H1 (cell line): ENCODE measurements at places on chromosomes 6 and 20.

DNA sequence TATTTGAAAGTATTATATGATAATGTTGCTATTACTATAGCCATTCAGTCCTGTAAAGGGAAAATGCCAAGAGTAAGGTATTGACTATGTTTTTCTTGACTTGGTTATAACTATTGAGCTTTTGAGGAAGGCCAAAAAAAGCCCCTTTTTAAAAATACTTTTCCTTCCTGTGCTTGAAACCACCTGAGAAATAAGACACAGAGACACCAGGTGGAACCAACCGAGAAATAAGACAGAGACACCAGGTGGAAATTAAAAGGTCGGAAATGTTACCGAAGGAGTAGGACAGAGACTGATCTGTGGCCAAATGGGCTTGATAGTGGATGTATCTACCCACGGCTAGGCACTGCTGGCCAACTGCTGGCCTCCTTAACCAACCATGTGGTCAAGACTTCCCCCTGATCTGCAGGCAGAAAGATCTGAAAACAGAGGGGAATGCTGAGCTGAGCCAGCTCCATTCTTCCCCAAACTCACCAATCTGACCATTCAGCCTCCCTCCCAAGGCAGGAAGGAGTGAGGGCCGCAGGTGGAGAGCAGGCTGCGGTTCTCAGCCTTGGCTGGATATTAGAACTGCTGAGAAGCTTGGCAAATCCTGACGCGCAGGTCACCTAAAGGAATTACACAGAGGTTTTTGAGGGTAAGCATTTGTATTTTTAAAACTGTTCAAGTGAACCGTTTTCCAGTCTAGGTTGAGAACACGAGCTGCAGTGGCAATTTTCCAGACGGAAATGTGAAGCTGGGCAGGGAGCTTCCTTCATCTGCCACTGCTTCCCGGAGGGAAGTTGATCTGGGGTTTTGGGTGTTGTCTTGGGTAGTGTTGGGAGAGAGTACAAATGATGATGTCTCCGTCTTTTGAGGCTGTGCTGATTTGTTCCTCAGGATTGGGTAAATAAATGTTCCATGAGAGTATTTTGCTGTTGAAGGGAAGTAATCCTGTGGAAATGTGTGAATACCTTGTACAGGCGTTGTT lies 121.7 kb upstream of the EXOC2 start:
- DNase-seq: no peak

- no peak for DNase-seq
Observed at GRCh38 chr20:7665376-7665775, 274.9 kb downstream of the HAO1 start.

DNA sequence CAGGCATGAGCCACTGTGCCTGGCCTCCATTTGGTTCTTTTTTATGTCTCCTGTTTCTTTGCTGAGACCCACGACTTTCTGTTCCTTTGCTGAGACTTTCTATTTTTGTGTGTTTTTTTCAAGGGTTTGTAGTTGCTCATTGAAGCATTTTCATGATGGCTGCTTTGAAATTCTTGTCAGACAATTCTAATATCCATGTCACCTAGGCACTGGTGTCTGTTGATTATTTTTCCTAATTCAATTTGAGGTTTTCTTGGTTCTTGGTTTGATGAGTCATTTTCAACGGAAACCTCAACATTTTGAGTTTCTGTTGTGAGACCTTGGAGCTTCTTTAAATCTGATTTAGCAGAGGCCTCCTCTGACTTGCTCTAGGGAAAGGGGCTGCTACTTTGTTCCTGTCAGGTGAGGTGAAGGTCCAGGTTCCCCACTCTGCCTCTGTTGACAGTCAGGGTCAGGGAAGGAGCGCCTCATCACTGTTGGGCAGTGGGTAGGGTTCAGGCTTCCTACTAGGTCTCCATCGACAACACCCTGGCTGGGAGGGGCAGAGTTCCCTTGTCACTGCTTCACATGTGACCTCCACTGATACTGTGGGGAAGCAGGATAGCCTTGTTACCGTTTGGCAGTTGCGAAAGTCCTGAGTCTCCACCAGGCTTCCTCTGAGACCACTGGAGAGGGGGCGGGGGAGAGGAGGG lies 67.2 kb upstream of the RNF24 start:
- no peak for DNase-seq

DNA sequence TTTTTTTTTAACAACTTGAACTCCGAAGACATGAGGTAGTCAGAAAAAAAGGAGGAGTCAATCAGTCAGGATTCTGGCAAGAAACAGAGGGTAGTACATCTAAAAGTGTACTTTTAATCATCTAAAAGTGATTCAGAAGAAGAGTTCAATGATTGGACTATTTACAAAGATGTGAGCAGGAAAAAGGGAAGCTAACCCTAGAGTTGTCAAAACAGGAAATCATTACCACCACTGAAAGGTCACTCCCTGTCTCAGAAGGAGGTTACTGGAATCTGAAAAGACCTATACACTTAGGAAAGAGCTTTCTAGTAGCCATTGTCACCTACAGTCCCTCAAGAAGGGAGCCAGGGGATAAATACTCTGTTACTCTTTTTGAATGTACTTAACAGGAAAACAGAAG lies 16.7 kb upstream of the LMBRD1 start:
- no peak for DNase-seq

DNA sequence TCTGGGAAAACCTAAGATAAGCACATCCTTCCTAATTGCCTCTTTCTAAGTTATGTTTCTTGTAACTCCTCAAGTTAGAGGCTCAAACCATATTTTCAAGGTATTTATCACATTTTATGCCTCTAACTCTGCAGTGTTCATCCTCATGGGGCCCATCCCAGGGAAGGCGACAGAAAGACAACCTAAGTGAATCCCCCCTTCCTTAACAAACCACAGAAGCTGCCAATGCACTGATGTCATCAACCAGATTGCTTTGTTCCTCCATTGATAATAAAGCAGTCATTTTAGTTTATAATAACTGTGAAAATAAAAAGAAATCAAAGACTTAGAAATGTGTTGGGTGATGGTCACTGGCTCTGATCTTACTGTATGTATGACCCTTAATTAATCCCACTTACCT lies 119.5 kb upstream of the TCF21 start:
- DNase-seq: no peak

GRCh38 chr6:29563435-29563965 lies 4.0 kb upstream of the UBD start:
- DNase-seq: no peak

DNA sequence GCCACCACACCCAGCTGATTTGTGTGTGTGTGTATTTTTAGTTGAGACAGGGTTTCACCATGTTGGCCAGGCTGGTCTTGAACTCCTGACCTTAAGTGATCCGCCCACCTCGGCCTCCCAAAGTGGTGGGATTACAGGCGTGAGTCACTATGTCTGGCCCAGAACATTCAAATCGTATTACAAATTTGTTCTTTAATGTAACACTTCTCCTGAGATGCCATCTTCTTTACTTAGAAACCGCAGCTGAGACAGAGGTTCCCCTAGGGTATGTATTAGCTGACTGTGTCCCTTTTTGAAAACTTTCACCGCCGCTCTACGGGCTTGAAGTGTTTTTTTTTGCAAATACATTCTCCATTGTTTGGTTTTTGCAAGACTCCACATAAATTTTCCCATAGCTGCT lies 62.6 kb downstream of the TOX2 start:
- DNase-seq: no peak

DNA sequence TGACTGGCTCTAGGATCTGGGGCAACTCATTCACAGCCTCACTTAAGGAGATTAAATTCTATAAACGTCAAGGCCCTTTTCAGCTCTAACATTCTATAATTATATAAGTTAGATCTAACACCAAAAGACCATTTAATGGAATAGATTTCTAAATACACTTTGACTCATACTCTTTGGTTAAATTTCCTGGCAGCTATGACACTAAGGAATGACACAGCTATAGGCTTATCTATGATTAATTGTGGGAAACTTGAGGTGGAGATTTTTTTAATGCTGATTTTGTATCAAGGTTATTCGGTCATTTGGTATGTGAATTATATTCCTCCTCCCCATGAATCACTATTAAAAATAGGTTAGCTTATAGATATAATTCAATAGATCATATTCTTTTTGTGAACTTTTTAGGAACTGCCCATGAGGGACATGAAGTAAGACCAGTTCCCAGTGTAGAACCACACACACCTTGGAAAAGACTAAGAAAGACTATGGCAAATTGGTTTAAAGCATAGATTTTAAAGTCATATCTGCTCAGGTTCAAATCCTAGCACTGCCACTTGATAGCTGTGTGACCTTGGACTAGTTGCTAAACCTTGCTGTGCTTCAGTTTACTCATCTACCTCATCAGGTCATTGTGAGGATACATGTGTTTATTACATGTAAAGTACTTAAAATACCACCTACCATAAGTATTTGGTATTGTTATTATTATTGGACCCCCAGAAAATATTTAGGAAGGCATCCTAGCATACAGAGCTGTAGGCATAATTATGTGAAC lies 116.0 kb downstream of the CRYBG1 start:
- no peak for DNase-seq

GRCh38 chr6:2384528-2384927 lies 139.1 kb upstream of the GMDS start:
- DNase-seq: no peak

- DNase-seq: no peak
Observed at GRCh38 chr6:20751293-20751935, 217.2 kb downstream of the CDKAL1 start.

- no peak for DNase-seq
Observed at GRCh38 chr6:49333345-49334125, 129.5 kb downstream of the MMUT start.

GRCh38 chr6:3522561-3523260 lies 65.9 kb upstream of the SLC22A23 start:
- no peak for DNase-seq

GRCh38 chr6:137681445-137682009 lies 185.5 kb upstream of the TNFAIP3 start:
- no peak for DNase-seq

GRCh38 chr6:33073431-33073871 lies at the start of gene HLA-DPA1:
Gene HLA-DPA1, minus strand, starts transcription at chr6:33073649.
- no peak for DNase-seq
